Fibroblast of skin of left biceps (primary cell): ENCODE measurements at places on chromosomes 7 and 10.
A peak's percentile ranks its signal among the peaks of the same experiment; 100 is the strongest.

GRCh38 chr7:77455321-77455720 lies 39.2 kb upstream of the GSAP start:
- peak; percentile 29 for DNase-seq

GRCh38 chr7:40033826-40034225 lies 83.8 kb downstream of the CDK13 start:
- no peak for DNase-seq

DNA sequence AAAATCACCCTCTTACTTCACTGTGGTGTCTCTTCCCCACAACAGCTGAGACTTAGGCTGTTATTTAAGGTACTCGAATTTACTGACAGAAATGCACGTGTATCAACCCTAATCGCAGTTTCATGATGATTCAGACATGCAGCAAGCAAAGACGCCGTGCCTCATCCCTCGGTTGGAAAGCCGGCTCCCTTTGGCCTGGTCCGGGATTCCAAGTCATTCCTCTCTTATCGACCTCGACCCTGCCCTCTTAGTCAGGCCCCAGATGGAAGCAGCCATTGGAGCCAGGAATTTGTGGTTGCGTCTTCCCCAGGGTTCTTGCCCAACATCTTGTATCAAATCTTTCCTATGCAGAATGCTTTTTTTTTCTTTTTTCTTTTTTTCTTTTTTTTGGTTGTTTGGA lies 229.5 kb downstream of the GATA3 start:
- no peak for DNase-seq

DNA sequence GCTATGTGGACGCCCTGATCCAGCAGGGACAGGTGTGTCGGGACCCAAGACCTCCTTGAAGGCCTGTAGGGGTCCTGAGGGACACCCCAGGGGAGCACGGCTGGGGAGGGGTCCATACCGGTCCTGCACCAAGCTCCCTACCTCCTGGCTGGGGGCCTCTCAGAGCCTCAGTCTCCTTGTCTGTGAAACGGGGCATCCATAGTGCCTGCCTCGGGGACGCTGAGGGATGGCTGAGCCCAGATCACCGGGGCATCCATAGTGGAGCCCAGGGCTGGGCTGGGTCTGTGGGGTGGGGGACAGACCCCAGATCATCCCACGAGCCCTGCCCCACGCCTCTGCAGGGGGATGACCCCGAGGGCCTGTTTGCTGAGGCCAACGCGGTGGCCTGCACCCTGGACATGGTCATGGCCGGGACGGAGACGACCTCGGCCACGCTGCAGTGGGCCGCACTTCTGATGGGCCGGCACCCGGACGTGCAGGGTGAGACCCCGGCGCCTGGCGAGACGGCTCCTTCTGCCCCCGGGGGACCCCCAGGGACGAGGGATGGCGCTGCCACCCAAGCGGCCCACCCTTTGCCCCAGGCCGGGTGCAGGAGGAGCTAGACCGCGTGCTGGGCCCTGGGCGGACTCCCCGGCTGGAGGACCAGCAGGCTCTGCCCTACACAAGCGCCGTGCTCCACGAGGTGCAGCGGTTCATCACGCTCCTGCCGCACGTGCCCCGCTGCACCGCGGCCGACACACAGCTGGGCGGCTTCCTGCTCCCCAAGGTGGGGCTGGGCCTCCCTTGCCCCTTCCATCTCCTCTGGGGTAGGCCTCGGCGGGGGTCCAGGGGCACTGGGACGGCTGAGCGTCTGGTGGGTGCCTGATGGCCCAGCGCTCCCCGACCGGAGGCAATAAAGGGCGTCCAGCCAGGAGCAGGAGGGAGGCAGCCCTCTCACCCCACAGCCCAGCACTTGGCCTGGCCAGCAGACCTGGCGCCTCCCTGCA lies 4.1 kb downstream of the CYP2W1 start:
- no peak for DNase-seq

DNA sequence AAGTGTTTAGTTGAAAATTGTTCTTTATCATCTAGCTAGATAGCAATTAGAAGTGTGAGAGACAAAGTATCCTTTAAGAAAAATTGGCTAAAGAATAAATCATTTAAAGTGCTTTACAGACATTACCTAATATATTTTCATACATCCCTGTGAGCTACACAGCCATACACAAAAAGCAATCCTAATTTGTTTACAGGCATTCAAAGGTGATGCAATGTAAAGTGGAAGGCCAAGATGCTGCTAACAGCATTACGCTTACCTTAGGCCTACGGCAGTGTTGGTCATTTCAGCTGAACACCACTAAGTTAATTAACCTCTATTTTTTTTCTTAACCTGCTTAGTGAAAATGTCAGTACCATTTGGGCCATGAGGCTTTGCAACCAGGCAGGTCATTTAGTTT lies 10.7 kb upstream of the CASD1 start:
- DNase-seq, result no peak

DNA sequence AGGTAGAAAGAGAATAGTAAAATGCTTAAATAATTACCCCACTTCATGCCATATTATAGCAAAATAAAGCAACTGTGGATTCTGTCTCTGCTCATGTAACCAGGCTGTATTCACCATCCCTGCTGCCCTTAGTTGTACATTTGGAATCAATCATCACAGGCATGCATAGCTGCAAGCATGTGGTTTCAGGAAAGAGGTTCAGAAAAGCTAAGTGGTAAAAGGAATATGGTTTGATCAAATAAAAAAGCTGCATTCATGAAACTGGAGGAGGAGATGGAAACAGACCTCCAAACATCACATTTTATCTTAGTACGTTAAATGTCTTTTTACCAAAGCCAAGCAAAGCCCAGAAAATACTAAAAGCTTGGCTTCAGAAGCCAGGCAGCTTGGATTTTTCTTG lies 81.3 kb downstream of the ADAM22 start:
- peak; percentile 20 for DNase-seq

DNA sequence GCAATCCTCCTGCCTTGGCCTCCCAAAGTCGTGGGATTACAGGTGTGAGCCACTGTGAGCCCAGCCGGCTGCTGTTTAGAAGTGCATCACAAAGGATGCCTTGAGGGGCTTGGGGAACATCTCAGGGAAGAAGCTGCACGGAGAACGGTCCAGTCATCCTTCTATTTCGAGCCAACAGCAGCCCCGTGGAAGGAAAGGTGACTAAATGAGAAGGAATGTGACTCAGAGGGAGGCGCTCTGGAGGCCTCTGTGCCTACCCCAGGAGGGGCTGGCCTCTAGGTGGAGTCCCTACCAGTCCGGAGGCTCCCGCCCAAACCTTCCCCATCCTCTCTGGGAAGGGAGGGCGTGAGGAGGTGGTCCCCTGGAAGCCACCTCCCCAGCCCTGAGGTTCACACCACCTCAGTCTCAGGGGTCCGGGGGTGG lies 76.2 kb downstream of the CTBP2 start:
- DNase-seq, result peak; percentile 72

GRCh38 chr10:71911296-71911953 lies 52.8 kb upstream of the CHST3 start:
- DNase-seq, result no peak

DNA sequence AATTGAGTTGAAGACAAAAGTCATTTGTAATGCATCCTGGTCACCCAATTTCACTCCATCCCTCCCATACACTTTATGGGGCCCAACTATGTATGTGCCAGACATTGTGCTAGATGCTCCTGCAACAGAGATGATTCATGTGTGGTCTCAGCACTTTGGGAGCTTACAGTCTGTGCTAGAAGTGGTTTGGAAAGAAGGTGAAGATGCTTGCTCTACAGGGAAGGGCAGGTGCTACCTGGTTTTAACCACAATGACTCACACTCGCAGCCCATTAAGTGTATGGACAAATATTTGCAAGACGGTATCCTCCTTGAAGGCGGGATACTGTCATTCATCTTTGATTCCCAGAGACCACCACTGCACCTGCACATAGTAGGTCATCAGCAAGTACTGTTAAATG lies 257.6 kb downstream of the OTUD1 start:
- DNase-seq, result no peak

DNA sequence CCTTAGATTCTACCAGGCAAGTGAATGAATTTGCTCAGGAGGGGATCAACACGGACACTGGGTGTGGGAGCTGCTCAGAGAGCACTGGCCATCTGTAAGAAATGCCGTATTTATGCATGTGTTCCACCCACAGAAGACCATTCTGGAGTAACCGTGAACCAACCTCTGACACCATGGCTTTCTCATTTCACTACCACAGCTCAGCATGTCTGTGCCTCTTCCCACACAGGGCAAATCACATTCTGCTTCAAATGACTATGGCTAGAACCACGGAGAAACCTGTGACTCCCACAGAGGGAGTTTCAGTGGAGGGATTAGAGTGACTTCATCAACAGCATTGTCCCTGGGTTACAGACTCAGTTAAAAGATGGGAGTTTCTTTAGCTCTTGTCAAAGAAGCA lies 893.4 kb downstream of the XPNPEP1 start:
- DNase-seq, result no peak

DNA sequence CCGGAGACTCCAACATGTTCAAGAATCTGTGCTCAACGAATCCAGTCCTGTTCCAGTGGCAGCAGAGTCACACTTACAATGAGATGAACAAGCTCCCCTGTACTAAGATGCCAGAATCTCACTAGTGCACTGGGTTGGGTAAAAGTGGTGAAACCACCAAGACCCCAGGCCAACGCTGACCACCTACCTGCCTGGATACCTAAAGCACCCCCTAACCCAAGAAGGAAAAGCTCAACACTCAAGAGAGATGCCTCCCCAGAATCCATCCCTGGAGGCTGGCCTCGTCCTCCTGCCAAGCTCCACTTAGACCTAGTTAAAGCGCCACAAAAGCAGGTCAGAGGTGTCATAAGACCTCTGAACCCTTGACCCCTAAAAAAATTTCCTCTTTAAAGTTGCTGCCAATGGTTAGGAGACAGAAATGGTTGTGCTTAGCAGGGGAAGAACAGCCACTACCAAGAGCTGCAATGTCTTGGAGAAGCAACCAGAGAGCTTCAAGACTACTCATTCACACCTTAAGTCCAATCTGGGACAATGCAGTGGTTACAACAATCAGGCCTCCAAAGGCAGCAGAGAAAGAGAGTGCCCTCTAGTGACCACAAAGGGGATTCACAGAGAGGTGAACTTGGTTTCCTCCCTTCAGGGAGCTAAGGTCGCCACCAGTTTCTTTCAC lies 94.6 kb upstream of the MACROH2A2 start:
- no peak for DNase-seq

DNA sequence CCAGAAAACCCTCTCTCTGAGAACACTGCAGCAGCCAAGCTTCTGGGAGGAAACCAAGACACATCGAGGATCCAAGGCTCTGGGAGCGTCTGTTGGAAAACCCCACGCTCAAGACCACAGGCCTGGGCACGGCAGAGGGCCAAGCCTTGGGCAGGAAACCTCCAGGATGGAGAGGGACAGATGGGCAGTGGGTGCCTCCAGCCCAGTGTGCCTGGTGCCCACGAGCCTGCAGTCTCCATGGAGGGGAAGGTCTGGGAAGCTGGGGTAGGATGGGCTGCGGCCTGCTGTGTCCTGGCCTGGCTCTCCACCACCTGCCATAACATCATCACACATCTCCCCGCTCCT lies 96.1 kb downstream of the FAM53B start:
- DNase-seq, result no peak

DNA sequence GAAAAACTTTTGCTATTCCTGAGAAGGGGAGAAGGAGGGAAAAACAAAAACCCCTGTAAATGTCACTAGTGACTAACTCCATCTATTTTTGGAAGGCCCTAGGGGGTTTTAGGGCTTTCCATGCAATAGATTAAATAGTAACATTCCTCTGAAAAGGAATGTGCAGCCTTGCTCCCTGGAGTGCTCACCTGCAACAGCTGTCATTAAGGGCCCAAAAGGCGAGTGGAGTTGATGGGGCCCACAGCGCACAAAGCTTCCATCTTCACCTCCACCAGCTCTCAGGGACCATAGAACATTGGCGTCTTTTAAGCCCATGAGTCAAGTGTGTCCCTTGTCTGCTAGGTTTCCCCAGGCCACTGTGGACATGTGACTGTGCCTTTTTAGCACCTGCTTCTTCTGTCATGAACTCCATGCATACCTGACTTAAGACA lies 58.0 kb upstream of the IL6 start:
- DNase-seq, result no peak

DNA sequence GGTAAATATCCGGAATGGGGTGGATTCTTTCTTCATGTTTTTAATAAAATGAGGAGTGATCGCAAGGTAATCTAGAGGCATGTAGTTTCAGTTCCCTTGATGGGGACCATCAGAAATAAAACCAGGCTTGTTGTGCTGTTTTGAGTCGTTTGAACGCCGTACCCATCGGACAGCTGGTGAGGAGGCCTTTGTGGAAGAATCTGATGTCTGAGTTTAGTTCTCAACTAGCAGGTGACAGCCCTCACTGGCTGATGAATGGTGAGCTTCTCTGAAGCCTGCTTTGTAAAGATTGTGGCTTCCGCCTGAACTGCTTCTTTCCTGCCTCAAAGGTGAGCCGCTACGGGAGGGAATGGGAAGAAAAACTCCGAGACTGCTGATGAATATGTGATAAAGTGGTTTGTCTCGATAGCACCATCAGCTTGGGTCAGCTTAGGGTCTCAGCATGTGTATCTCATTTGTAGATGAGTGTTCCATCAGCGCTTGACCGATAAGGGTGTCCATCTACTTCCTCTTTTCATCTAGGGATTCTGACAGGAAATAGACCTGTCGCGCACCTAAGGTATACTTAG lies 977 bp downstream of the TMEM248 start:
- DNase-seq, result no peak

- DNase-seq, result no peak
Observed at GRCh38 chr7:69882269-69882668, 284.0 kb downstream of the AUTS2 start.

GRCh38 chr7:111413739-111414138 lies 148.6 kb downstream of the IMMP2L start:
- DNase-seq, result no peak

- DNase-seq, result no peak
Observed at GRCh38 chr10:92184977-92185376, 105.9 kb downstream of the CPEB3 start.

DNA sequence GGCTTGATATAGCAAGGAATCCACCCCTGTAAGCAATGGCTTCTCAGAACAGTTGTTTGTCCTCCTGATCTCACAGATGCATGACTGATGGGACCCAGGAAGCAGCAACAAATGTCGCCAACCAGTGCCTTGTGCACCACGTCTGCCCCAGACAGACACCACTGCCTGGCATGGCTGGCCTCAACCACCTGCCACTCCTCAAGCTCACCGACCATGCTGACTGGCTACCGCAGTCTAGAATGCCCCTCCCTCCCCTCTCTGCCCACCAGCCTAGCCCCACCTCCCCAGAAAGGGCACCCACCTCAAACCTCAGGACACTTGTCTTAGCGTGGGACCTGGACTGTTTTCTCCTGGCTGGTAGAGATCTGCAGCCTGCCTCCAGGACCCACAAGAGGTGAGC lies 24.0 kb downstream of the LRRC20 start:
- DNase-seq, result no peak

- no peak for DNase-seq
Observed at GRCh38 chr7:72492461-72493065, 80.4 kb upstream of the CALN1 start.

GRCh38 chr7:118642396-118642795 lies 417.9 kb downstream of the ANKRD7 start:
- DNase-seq, result no peak

DNA sequence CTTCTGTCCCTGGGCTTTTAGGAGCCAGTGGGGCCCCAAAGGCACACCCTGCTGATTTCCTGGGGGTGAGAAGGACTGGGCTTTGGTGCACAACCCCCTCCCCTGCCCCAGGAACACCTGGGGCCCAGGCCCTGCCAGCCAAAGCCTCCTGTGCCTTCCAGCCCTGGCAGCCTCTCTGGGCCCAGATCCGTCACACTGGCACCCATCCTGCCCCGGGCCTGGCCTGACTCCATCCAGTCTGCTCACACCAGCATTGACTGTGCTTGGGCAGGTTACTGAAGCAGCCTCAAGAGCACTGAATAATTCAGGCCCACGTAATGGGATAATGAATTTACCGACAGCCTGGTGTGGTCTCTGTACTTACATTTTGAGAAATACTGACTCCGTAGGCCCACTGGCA lies 12.0 kb upstream of the COMTD1 start:
- DNase-seq, result no peak

GRCh38 chr7:127813991-127814541 lies 162.1 kb downstream of the SND1 start:
- DNase-seq, result no peak
